ENCODE measurements at places on chromosomes 2 and 18.

DNA sequence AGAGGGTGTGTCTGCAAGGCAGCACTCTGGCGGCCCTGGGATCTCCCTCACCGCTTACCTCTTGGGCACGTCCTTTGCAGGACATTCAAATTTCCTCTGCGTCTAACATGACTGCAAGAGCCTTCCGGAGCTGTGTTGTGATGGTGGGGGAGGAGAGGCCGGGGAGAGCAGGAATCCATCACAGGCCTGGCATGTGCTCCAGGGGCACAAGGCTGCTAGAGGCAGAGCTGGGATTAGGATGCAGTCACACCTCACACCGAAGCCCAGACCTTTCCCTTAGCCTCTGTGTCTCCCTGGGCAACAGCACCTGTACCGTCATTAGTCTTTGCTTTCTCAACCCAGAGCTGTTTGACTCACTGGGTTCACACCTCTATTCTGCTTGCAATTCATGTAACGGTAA lies 111.3 kb downstream of the CMPK2 start:
- peaks cover 10% of the 10 kb centered on the region for H3K27me3 ChIP-seq
- no peaks in the 10 kb centered on the region for H3K36me3 ChIP-seq
- no peak for DNase-seq
- no peaks in the 10 kb centered on the region for H3K4me1 ChIP-seq

DNA sequence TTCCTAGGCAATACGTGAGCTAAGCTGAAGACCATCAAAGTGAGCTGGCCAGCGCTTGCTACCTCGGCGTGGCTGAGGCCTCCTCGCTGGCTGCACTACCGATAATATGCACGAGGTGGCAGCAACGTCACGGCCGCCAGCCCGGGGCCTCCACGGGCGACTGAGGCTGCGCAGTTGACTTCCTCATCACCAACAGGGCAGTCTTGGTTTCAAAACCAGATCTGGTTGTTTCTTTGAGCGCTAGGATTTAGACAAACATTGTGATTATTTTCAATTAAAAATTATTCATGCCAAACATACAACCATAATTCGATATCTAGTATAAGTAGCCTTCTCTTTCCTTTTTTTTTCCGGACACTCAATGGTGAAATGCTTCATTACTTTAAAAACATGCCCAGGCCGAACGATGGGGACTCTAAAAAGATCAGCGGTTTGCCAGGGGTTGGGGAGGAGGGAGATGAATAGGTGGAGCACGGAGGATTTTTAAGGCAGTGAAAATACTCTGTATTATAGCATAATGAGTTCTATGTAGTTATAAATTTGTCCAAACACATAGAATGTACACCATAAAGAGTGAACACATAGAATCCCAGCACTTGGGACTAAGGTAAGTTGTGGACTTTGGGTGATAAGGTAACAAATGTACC lies 52.0 kb downstream of the CYBRD1 start:
- H3K4me1 ChIP-seq: peaks cover 6% of the 10 kb centered on the region
- DNase-seq: peak; percentile 73
- H3K27me3 ChIP-seq: no peaks in the 10 kb centered on the region
- no peak overlapping the region for H3K4me3 ChIP-seq
- H3K36me3 ChIP-seq: no peaks in the 10 kb centered on the region
- H3K27ac ChIP-seq: no peak overlapping the region

DNA sequence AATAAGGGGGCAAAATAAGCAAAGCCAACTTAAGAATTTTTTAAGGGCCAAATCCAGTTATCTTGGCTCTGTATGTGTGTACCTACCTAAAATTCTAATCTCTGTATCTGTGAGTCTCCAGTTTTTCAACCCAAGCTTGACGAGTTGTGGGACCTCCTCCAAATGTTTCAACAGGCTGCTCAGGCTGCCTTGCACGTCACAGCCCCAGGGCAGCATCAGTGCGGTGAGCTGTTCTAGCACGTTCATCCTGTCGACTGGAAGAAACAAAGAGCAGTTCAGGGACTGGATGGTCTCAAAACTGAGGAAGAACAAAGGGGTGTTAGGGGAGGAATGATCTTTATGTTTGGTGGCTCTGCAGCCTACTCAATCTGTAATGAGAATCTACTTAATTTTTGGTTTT lies 29.4 kb downstream of the NLRC4 start:
- H3K4me1 ChIP-seq: no peaks in the 10 kb centered on the region
- H3K27me3 ChIP-seq: no peaks in the 10 kb centered on the region
- no peaks in the 10 kb centered on the region for H3K36me3 ChIP-seq
- H3K4me3 ChIP-seq: no peak overlapping the region

DNA sequence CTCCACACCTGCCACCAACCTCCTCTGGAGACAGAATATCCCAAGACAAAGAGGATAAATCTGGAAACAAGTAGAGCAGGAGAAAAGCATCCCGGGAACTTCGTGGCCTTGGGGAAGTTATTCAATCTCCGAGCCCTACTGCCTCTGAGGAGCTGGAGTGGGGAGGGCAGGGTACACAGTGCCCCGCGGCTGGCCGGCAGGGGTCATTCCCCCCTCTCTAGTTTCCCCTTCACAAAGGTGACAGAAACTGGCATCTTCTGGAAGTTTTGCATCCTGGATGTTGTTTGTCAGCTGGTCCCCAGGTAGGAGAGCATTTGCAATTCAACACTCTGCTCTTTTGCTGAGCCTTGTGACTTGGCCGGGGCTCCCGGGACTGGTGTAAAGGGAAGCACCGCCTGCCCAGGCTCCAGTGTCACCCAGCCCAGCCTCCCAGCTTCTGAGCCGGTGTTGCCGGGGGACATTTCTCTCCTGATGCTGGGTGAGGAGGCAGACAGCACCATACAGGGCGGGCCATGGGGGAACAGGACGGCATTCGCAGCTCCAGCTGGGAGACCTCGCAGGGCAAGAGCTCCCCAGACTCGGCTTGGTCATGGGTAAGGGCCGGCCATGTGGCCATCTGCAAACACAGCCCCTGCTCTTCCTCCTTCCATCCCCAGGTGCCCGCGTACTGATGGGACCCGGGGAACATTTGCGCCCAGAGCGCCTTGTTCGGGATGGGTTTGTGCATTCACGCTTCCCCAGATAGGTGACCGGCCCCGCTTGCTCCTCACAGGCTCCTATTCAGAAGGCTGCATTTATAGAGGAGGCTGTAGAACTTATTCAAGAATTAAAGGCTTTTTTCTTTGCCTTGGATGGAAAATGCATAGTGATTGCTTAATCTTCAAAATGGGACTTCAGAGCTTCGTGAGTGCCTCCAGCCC lies 7.4 kb upstream of the NTSR2 start:
- peaks cover 15% of the 10 kb centered on the region for H3K27me3 ChIP-seq
- no peaks in the 10 kb centered on the region for H3K4me1 ChIP-seq
- H3K4me3 ChIP-seq: no peak overlapping the region

DNA sequence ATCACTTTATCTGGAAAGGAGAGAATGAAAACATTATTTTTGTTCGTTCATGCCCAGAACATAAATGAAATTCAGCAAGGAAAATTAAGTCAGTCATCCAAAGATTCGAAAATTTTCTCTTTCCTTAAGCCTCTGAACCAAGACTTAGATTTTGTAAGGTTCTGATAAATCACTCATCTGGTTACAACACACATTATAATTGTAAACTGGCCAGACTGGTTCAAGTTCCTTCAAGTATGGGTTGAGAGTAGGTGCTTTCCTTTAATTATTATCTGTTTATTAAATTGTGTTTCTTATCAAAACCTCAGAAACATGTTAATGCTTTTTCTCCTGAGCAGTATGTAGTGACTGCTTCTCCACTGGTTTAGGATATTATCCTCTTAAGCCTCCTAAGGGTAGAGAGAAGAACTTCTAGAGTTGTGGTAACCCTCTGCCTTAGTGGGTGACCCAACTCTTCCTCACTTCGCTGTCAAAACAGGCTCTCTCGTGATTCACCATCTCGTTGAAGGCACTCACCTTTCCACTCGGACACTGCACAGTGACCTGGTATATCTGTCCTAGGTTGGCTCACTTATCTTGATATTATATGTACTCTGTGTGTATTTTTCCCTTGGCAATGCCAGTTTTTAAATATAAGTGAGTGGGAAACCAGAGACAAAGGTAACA lies 325.9 kb downstream of the PAX3 start:
- DNase-seq: no peak
- H3K27me3 ChIP-seq: no peaks in the 10 kb centered on the region
- no peaks in the 10 kb centered on the region for H3K4me1 ChIP-seq
- H3K4me3 ChIP-seq: no peak overlapping the region
- no peaks in the 10 kb centered on the region for H3K36me3 ChIP-seq

- no peaks in the 10 kb centered on the region for H3K27me3 ChIP-seq
- peaks cover 4% of the 10 kb centered on the region for H3K4me1 ChIP-seq
- DNase-seq: no peak
- no peaks in the 10 kb centered on the region for H3K36me3 ChIP-seq
- no peak overlapping the region for H3K27ac ChIP-seq
Measured at GRCh38 chr2:7835151-7835550, 846.7 kb upstream of the ID2 start.

DNA sequence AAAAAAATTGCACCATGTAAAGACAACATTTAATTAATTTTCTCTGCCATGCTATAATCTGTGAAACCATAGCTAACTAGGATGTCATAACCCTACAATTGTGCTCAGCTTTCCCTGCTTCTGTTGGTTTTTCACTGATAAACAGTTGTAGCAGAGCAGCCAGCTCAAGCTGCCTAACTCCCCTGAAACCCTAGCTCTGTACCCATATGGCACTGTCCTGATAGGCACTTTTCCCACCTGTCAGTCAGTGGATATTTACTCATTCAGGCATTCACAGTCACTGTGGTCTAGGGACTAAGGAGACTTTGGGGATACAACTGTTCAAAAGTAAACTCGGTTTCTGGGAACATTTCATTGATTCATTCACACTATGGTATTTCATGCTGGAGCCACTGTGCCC lies 407.0 kb downstream of the DSEL start:
- DNase-seq: no peak
- H3K36me3 ChIP-seq: no peaks in the 10 kb centered on the region
- no peak overlapping the region for H3K27ac ChIP-seq
- no peaks in the 10 kb centered on the region for H3K27me3 ChIP-seq
- H3K4me1 ChIP-seq: no peaks in the 10 kb centered on the region

DNA sequence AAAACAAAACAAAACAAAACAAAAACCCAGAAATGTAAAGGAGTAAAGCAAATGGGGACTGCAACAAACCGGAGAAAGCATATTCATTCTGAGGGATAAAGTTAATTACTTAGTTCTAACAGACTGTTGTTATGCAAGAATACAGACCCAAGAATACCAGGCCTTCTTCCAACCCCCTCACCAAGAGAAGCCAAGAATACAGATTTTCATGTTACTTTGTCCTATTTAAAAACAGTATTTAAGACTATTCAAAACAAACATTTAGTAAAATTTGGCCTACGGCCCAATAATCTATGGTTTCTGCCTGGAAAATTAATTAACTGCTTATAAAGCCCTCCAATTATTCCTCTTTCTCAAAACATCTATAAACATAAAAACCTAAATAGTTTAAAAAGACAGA lies 91.4 kb downstream of the USP34 start:
- no peak overlapping the region for H3K4me3 ChIP-seq
- DNase-seq: no peak
- H3K36me3 ChIP-seq: peaks cover 60% of the 10 kb centered on the region
- H3K4me1 ChIP-seq: no peaks in the 10 kb centered on the region
